GM12878 (cell line): ENCODE measurements at places on chromosomes 1 and 21. TPM values are rescaled to one million over a fixed set of nuclear protein-coding genes. Genes with fewer than 3 reads are reported as not detected.
A peak's percentile ranks its signal among the peaks of the same experiment; 100 is the strongest.

The HOOK1 gene
- 5.1 and 6.0 TPM in 2 replicates for total RNA-seq

The NEXN gene
- total RNA-seq, result 7.2 and 7.8 TPM in 2 replicates

The MROH9 gene
- total RNA-seq, result not detected in 2 replicates

- DNase-seq, result no peak
These were observed 49.4 kb upstream of the PPP2R5A start for GRCh38 chr1:212235857-212236256.

DNA sequence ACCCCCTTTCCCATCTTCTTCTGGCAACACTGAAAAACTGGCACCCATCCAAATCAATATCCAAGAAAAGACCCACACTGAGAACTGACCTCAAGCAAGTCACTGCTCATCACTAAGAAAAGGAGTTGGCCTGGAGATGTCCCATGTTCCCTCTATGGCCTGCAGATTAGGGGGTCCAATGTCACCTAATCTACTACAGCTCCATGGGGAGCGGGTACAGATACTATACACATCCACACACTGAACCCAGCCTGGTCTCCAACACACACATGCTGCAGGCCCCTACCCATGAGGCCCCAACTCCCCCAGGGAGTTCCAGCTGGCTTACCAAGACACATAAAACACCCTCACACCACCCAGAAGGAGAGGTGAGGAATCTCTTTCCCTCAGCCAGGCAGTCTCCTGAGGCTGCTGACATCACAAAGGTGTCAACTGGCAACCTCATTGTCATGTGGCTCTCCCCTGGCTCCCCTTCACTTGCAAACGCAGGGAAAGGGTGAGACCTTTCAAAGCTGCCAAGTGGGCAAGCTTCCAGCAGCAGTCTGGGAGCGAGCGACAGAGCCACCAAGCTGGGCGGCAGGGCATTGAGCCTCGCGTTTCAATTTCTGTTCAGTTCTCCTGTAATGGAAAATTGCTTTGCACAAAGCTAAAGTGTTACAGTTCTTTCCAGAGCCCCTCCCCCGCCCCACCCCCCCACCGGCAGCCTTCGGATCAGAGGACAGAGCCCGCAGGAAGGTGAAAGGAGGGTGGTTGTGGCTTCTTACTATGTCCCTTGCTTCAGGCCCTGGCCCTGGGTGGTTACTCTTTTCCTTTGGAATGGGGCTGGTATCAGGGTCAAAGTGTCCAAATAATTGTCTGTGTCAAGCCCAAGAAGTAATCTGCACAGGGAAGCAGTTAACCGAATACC is at the start of gene LRRC52:
Gene LRRC52, plus strand, starts transcription at position 469 of the 907 bp plus-strand sequence. Its CDS starts 297 bp downstream, at position 766.
- no peak for DNase-seq

GRCh38 chr1:35577071-35577998 is 4.2 kb downstream of the TFAP2E start:
- DNase-seq, result peak; percentile 40

DNA sequence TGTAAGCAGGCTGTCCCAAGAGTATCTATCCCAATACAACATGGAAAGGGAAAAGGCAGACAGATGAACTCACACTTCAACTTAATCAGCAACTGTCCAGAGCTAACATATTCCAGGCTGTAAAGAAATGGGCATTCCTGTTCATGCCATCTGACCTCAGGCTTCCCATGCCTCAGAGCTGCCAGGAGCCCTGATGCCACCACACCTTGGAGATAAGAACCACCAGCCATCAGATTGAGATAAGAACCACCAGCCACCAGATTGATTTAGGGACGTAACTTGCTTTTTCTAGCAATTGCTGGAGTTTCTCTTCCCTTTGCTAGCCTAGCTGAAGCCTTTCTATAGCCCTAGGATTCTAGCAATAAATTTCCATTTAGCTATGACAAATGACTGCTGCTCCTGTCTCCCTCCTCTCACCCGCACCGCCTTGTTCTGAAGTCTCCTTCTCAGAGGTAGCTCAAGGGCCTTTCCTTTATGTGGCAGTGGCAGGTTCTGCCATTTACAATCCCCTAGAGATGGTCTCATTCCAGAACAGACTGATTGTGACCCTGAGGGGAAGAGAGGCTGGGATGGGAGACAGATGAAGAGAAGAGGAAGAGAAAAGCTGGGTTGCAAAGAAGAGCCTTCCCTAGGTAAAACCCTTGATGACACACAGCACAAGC is 88.0 kb upstream of the CTTNBP2NL start:
- DNase-seq, result no peak
